ENCODE measurements at places on chromosomes 12 and 14.

DNA sequence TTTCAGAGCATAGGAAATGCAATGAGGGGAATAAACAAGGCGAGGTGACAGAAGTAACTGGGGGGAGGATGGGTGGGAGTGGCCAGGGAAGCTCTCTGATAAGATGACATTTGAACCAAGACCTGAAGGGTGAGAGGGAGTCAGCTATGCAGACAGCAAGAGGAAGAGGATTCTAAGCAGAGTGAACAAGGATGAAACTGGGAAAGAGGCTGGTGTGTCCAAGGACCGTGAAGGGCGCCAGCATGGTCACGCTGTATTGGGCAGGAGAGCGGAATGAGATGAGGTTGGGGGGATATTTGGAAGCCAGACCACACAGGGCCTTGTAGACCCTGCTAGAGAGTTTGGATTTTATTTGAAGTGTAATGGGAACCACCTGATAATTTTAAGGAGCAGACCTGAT is 10.5 kb upstream of the PPP1R1A start:
- H3K4me1 ChIP-seq, result no peaks in the 10 kb centered on the region
- no peak overlapping the region for H3K4me3 ChIP-seq
- no peaks in the 10 kb centered on the region for H3K27me3 ChIP-seq
- no peak for DNase-seq

- H3K36me3 ChIP-seq, result no peaks in the 10 kb centered on the region
- H3K27ac ChIP-seq, result no peak overlapping the region
- H3K27me3 ChIP-seq, result no peaks in the 10 kb centered on the region
- no peak for DNase-seq
Observed at GRCh38 chr12:232731-233614, 19.0 kb upstream of the SLC6A12 start.

- DNase-seq, result no peak
- H3K4me1 ChIP-seq, result no peaks in the 10 kb centered on the region
- H3K36me3 ChIP-seq, result no peaks in the 10 kb centered on the region
- no peak overlapping the region for H3K4me3 ChIP-seq
Observed at GRCh38 chr12:10310926-10311720, 3.5 kb downstream of the KLRD1 start.

DNA sequence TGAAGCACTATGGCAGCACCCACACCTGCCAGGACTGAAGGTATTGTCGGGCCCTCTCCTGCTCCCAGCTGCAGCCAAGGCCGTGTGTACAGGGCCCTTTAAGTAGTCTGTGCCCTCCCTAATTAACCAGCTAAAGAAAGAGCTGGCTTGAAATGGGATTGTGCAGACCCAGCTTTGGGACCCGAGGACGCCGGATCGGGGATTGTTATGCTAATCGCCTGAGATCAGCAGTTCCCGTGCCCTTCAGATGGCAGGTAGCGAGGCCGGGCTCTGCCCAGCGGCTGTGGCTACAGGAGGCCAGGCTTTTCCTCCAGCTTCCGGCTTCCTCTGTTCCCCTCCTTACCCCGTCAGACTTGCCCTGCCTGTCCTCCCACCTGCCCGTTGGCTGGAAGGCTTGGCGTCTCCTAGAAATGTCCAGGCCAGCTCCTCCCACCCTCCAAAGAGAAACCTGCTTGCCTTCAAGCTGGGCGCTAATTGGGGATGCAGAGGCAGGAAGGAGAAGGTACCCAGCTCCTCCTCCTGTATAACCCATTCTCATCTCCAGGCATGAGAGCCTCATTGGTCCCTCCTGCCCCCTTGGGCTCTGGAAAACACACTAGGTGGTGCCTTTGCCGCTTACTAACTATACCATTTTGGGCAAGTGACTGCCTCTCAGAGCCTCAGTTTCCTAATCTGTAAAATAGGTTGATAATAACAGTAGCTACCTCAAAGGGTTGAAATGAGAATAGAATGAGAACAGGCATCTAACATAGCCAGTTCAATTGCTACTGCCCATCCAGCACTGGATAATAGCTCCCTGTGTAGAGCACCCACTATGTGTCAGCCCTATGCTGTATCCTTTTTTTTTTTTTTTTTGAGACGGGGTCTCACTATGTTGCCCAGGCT is 25.8 kb upstream of the MSI1 start:
- no peak overlapping the region for H3K4me3 ChIP-seq
- H3K36me3 ChIP-seq, result no peaks in the 10 kb centered on the region

- no peak overlapping the region for H3K4me3 ChIP-seq
- H3K36me3 ChIP-seq, result peaks cover 31% of the 10 kb centered on the region
- DNase-seq, result no peak
- no peaks in the 10 kb centered on the region for H3K27me3 ChIP-seq
Observed at GRCh38 chr12:51122844-51123243, 39.4 kb upstream of the CSRNP2 start.
